T-helper 17 cell (primary cell): ENCODE measurements at places on chromosomes 6 and 20. TPM values are rescaled to one million over a fixed set of nuclear protein-coding genes. Genes with fewer than 3 reads are reported as not detected.

GRCh38 chr6:41668968-41669367 lies 30.7 kb downstream of the MDFI start:
- H3K36me3 ChIP-seq = peaks cover 2% of the 10 kb centered on the region
- no peaks in the 10 kb centered on the region for H3K4me1 ChIP-seq
- DNase-seq = no peak
- H3K27ac ChIP-seq = no peak overlapping the region

DNA sequence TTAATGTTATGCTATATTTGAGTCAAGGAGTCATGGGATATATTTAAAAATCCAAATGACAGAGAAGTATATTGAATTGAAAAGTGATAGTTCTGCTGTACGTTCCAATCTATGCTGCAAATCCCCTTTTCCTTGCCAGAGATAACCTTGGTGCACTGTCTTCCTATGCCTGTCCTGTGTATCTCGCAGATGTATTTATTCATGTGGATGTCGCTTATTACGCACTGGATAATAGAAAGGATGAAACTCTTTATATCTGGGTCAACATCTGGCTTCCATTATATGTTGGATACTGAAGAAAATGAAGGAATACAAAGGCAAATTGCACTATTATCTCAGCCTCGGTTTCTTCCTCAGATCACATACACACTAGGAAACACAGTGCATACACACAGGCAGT lies 331.3 kb downstream of the BCKDHB start:
- H3K4me3 ChIP-seq = no peak overlapping the region
- no peak overlapping the region for H3K27ac ChIP-seq
- DNase-seq = no peak
- H3K36me3 ChIP-seq = no peaks in the 10 kb centered on the region
- no peaks in the 10 kb centered on the region for H3K4me1 ChIP-seq

- no peak for DNase-seq
- no peak overlapping the region for H3K27ac ChIP-seq
- no peaks in the 10 kb centered on the region for H3K27me3 ChIP-seq
Measured at GRCh38 chr20:37226889-37227288, 34.7 kb downstream of the GHRH start.

- no peak overlapping the region for H3K4me3 ChIP-seq
- peaks cover 6% of the 10 kb centered on the region for H3K36me3 ChIP-seq
- peaks cover 6% of the 10 kb centered on the region for H3K4me1 ChIP-seq
- no peak overlapping the region for H3K27ac ChIP-seq
- no peak for DNase-seq
Measured at GRCh38 chr20:43534791-43535350, 24.0 kb upstream of the SGK2 start.

DNA sequence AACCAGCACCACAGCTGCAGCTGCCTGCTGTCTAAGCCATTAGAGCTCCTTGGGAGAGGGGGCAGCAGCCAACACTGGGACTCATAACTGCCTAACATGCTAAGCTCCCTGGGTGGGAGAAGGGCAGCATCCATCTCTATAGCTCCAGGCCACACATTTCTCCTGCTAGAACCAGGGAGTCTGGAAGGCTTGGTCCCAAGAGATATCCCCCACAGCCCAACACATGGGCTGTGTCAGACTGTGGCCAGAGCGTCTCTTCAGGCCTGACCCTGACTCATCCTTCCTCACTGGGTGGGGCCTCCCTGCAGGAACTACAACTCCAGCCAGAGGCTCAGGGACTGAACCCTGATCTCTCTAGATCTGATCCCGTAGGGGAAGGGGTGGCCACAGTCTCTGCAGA lies 411.1 kb downstream of the HDGFL1 start:
- no peaks in the 10 kb centered on the region for H3K4me1 ChIP-seq
- H3K27me3 ChIP-seq = no peaks in the 10 kb centered on the region
- H3K4me3 ChIP-seq = no peak overlapping the region
- no peak for DNase-seq

DNA sequence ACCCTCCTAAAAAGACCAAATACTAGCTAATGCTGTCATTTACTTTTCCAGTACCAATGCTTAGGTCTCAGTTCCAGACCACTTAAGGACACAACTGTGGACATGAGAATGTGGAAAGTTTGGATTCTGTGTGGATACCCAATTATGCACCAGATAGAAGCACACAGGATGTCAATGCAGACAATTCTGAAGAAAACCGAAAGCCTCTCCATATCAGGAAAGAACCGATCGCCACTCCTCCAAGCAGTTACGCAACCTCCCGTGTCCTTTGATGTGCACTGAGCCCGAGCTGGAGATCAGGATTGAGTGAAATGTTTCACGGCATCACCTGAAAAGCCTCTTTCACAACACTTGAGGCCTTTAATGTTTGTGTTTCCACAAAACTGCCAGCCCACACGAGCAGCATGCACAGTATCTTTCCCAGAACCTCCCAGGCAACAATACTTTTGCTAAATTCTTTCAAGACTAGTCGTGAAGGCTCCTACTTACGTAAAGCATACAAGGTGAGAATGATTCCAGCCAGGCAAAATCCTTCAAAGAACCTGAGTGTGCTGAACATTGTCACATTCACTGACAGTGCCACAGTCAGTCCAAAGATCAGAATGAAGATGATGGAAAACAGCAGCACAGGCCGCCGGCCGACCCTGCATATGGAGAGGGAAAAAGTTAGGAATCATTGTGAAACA lies 47.0 kb downstream of the SLC22A23 start:
- peaks cover 11% of the 10 kb centered on the region for H3K4me1 ChIP-seq
- H3K27ac ChIP-seq = no peak overlapping the region
- H3K36me3 ChIP-seq = peaks cover 4% of the 10 kb centered on the region
- H3K4me3 ChIP-seq = no peak overlapping the region

The AURKA gene
- 0.92 TPM for total RNA-seq

The E2F1 gene
- 2.6 TPM for total RNA-seq

The IL17F gene
- 0.35 TPM for total RNA-seq

- H3K4me3 ChIP-seq = no peak overlapping the region
- no peaks in the 10 kb centered on the region for H3K27me3 ChIP-seq
- no peaks in the 10 kb centered on the region for H3K4me1 ChIP-seq
- H3K27ac ChIP-seq = no peak overlapping the region
- no peak for DNase-seq
Measured at GRCh38 chr20:11372876-11373790, 544.6 kb upstream of the BTBD3 start.

- no peak overlapping the region for H3K4me3 ChIP-seq
- no peak for DNase-seq
- no peaks in the 10 kb centered on the region for H3K36me3 ChIP-seq
- no peak overlapping the region for H3K27ac ChIP-seq
Measured at GRCh38 chr6:15796130-15796771, 133.4 kb upstream of the DTNBP1 start.

DNA sequence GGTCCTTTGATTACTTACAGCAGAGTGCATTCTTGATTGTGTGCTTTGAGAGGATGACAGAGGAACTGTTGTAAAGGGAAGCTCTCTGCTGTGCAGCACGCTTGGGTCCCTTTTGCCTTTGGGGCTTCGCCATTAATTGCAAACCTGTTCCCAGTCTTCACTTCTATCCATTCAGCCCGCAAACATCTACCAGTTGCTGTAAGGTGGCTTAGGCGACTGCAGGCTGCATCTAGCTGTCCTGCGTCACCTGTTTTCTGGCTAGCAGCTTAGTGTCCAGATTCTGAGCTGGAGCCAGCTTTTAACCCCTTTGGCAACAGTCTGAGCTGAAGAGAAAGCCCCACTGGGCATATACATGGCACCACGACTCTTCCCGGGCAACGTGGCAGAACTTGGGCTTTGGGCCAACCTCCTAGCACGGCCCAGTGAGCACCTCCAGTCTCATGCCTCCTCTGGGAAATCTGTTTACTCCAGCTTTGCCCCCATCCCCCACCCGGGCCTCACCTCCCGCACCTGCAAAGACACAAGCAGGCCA lies 2.5 kb upstream of the FASTKD5 start:
- H3K4me1 ChIP-seq = peaks cover 24% of the 10 kb centered on the region
- no peaks in the 10 kb centered on the region for H3K27me3 ChIP-seq
- DNase-seq = no peak
- H3K4me3 ChIP-seq = no peak overlapping the region

DNA sequence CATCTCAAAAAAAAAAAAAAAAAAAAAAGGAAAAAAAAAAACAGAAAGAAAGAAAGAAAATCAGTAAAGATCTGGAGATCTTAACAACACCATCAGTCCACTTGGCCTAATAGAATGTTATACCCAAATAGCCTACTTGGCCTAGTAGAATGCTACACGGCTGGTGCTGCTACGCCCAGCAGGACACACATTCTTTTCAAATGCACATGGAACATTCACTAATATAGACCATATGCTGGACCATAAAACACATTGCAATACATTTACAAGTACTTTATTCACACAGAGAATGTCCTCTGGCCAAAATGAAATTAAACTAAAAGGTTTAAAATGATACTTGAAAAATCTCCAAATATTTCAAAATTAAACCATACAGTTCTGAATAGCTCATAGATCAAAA lies 80.0 kb upstream of the TNFAIP3 start:
- no peak overlapping the region for H3K4me3 ChIP-seq
- no peak for DNase-seq
- peaks cover 27% of the 10 kb centered on the region for H3K4me1 ChIP-seq
- H3K36me3 ChIP-seq = peaks cover 2% of the 10 kb centered on the region
- no peaks in the 10 kb centered on the region for H3K27me3 ChIP-seq
- H3K27ac ChIP-seq = peak overlapping the region; percentile 53

GRCh38 chr20:23884136-23884770 lies 4.7 kb upstream of the CST5 start:
- peaks cover 11% of the 10 kb centered on the region for H3K27me3 ChIP-seq
- H3K4me3 ChIP-seq = no peak overlapping the region
- H3K27ac ChIP-seq = no peak overlapping the region
- H3K4me1 ChIP-seq = peaks cover 2% of the 10 kb centered on the region
- no peak for DNase-seq

DNA sequence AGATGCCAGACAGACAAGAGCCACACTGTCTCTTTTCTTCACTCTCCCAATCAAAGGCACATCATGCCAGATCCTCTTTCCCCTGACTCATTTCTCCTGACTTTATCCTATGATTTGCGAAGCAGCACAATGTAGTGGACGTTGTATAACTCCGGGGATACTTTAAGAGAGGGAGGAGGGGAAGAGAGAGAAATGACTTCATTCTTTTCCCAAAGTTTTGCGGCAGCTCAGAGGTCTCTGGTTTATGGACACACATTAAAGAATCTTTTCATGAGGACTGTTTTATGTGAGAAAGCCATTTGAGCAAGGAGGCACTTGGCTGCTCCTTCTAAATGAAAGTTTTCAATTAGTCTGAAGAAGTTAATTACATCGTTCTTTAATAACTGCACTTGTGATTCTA lies 75.1 kb upstream of the MC3R start:
- no peak for DNase-seq
- H3K36me3 ChIP-seq = no peaks in the 10 kb centered on the region
- no peak overlapping the region for H3K4me3 ChIP-seq
- no peaks in the 10 kb centered on the region for H3K4me1 ChIP-seq
- H3K27ac ChIP-seq = no peak overlapping the region
- no peaks in the 10 kb centered on the region for H3K27me3 ChIP-seq

DNA sequence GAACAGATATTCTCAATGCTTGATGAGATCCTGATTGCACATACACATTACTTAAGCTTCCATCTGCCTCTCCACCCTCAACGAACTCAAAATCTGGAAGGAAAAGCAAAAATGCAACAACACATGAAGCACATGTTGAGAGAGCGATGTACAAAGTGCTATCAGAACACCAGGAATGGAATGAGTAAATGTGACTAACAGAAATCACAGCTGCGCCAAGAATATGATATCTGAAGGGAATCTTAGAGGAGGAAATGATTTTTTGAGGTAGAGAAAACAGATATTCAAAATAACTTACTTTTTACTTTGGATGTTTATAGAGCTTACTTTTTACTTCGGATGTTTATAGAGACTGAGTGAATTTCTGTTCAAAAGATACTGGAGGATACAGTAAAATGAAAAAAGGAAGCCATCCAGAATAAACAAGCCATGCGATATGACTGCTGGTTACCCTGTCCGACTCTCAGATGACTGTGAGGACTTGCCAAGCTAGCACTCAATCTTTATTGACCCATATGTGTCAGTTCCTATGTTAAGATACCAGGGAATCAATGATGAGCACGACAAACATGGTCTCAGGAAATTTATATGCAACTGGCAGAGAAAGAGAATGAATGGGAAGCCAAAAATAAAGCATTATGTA lies 102.0 kb downstream of the SMLR1 start:
- no peak for DNase-seq
- H3K36me3 ChIP-seq = no peaks in the 10 kb centered on the region
- H3K4me3 ChIP-seq = no peak overlapping the region
- no peaks in the 10 kb centered on the region for H3K27me3 ChIP-seq
- no peak overlapping the region for H3K27ac ChIP-seq

- H3K4me3 ChIP-seq = no peak overlapping the region
- peaks cover 50% of the 10 kb centered on the region for H3K27me3 ChIP-seq
- H3K4me1 ChIP-seq = peaks cover 5% of the 10 kb centered on the region
- peaks cover 3% of the 10 kb centered on the region for H3K36me3 ChIP-seq
- peak overlapping the region; percentile 3 for H3K27ac ChIP-seq
Measured at GRCh38 chr6:148508401-148509041, 165.9 kb downstream of the SASH1 start.

DNA sequence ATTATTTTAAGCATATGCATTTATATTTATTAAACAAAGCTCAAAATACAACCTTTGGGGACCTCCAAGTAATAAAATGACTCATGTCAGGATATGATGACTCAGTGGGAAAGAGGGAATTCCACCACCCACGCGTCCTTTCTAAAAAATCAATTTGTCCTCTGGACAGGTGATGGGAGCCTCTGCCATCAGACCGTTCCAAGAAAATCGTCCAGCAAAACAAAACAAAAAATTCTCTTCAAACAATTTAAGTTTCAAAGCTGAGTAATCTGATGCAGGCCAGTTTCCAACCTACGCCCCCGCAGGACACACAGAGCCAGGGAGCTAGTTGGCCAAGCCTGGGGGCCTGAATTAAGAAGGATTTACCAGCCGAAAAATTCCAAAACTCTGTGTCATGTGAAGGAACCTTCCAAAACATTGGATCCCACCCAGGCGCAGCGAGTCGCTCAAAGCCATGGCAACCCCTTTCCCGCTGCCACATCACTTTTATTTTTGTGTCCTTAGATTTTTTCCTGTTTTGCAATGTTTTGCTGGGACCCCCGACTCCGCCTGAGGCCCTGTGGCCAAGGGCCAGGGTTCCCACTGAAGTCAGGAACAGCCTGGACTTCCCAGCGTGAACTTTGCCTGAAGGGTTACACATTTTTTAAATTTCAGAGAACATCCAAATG lies 95.3 kb downstream of the NFATC2 start:
- DNase-seq = no peak
- H3K27me3 ChIP-seq = no peaks in the 10 kb centered on the region
- no peak overlapping the region for H3K4me3 ChIP-seq
- H3K27ac ChIP-seq = peak overlapping the region; percentile 54
- peaks cover 15% of the 10 kb centered on the region for H3K36me3 ChIP-seq
- peaks cover 32% of the 10 kb centered on the region for H3K4me1 ChIP-seq
